GM20000 (cell line): ENCODE measurements at places on chromosomes 2 and 18.
A peak's percentile ranks its signal among the peaks of the same experiment; 100 is the strongest.

DNA sequence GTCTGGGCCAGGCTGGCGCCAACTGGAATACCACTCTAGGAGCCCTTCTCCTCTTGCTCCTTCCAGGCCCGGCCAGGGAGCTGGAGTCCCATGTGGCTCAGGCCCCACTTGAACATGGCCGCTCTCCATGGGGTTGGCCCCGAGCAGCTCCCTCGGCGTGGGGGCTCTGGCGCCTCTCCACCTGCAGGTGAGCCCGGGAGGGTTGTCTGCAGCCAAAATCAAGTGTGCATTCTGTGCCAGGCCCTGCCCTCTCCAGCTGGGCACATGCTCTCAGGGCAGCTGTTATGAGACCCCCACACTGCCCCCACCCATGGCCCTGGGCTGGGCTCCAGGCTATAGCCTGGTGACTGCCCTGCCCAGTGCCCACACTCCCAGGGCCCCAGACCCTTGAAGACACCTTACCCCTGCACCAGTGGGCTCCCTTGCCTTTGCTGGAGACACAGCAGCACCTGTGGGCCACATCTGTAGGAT lies 45.8 kb upstream of the HS6ST1 start:
- DNase-seq, result no peak

GRCh38 chr2:233501198-233502076 lies 65.1 kb downstream of the USP40 start:
- no peak for DNase-seq

DNA sequence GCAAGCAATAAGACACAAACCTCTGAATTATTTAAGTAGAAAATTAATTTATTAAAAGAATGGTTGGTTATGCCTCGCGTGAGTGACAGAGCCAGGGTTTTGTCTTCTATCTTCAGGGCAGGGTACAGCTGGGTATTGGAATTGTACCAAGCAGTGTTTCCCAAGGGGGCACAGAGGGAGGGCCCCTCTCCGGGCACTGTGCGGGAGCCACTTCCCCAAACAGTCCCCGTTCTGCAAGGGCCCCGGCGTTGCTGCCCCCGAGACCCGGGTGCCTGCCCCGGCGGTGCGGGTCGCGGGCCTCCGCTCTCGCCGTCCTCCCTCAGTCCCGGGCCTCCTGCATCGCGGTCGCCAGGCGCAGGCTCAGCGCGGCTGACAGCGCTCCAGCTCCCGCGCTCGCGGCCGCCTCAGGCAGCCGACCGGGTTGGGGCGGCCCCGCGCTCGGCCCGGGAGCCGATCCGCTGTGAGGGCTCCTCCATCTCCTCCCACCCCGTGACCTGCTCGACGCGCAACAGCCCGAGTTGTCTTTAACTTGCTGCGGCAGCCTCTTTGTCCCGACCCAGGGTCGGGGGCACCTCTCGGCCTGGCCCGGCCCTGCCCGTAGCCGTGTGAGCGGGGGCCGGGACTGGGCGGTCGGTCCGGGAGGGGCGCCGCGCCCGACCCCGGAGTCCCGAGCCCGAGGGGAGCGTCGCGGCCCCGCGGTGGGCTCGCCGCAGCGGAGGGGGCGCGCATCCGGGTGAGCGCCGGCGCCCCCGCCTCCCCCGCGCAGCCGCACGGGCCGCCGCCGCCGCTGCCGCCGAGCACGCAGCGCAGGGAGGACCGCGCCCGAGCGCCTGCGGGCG lies 620 bp upstream of the GALNT1 start:
- peak; percentile 81 for DNase-seq

- DNase-seq, result no peak
Observed at GRCh38 chr2:45637440-45637839, 14.0 kb upstream of the PRKCE start.

DNA sequence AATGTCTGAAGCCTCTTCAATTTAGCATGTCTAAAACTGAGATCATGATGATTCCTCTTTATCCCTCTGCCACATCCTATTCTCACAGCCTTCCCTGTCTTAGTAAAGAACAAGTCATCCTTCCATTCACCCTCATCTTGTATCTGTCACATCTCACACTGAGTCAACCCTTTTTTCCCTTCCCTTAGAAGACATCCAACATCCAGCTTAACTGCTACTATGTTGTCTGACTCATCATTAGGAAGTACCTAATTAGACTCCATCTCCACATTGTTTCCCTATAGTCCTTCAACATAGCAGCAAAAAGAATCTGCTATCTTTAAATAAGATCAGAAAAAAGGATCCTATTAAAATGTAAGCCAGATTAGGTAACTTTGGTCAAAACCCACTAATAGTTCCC lies 85.2 kb upstream of the GRB14 start:
- DNase-seq, result no peak

DNA sequence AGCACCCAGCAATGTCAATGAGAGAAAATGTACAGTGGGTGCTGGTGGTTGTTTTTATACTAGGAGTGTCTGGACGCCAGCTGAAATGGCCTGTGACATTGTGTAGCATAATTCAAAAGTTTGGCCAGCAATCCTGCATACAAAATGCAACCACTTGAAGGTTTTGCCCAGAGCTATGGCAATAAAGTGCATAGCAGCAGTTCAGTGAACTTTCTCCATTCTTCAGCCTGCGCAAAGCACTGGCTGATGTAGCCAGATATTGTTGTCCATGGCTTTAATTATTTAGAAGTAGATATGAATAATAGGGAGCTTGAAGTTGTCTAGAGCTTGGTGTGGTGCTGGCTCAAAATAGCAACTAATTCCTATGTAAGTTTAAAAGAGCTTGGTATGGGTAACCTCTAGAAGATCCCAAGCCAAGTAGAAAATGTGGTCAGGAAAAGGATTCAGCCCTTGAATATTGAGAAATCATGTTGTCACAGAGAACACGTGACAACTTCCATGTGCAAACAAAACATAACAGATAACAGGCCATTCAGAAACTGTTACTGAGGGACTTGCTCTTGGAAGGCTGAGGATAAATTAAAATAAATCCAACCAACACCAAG lies 33.3 kb upstream of the PGAP1 start:
- DNase-seq, result no peak

DNA sequence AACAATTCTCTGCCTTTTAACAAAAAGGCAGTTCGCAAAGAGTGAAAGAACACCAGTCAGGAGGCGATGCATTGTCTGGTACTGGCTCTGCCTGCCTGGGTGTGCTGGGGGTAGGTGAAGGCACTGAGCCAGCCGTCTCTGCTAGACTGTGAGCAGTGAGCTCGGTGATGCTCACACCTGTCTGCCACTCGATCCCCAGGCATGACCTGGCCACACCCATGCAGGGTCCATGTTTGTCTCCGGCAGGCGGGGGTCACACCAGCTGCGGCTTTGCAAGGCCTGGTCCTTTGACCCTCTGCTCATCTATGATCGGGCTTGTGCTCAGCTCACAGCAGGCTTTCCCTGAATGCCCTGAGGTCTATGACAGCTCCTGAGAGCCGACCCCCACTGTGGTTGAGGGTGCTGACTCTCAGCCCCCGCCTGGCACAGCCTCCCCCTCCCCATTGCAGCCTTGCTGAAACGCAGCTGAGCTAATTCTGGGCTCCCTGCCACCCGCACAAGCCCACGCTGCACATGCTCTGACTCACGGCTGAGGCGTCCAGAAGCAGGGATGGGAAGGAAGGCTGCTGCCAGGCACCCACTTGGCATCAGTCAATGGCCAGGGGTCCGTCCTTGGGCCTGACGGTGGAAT lies 23.7 kb downstream of the CRACDL start:
- DNase-seq, result no peak

DNA sequence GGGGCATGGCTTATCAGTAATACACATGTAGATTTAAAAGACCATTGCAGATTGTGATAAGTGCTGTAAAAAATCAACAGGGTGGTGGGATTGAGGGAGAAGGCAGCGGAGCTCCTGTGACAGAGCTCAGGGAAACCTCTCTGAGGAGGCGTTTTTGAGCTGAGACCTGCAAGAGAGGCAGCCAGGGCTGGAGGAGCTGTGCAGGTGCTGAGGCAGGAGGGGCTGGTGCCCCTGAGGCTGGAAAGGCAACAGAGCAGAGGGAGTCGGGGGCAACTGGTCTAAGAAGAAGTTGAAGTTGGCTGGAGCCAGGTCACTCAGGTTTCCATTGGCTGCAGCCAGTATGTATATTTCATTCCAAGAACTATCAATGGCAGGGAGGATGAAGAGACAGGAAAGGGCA lies 47.6 kb downstream of the KLHL29 start:
- no peak for DNase-seq

- DNase-seq, result no peak
Observed at GRCh38 chr2:128573116-128573515, 254.4 kb upstream of the HS6ST1 start.

DNA sequence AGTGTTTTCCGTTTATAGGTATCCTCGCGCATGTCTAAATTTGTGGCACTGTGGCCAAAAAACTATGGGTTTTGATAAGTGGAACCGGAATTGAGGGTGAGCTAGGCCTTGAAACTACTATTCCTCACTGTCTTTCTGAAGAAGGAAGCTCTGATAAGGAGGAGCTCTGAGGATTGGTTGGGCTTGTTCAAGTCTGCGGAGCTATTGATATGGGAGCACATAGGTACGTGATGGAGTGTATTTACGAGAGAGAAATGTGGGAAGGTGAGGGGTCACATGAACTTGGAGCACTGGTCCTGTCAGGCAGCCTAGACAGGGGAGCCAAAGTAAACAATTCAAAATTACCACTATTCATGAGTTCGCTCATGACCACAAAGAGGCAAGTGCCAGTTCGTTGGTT lies 131.4 kb downstream of the BABAM2 start:
- no peak for DNase-seq
